ENCODE measurements at places on chromosomes 1 and 21.

GRCh38 chr1:11314959-11315358 is 42.0 kb downstream of the UBIAD1 start:
- no peak for DNase-seq

DNA sequence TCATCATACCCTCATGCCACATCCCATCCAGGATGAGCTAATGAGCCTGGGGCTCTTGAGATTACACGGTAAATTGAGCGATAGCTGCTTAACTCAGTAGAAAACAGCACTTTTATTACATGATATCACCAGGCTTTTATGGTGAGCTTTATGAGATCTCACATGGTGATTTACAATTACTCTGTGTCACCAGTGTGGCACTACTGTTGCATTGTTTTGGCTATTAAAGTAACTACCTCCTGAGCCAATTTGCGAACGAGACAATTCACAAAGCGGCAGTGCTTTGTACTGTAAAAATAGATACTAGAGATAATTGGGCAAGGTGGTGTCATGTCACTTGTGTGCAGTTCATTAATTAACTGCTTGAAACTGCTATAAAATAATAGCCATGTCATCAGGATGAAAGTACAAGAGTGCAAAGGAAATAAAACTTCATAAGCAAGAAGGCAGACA is 767.7 kb upstream of the ADGRL2 start:
- DNase-seq = no peak

DNA sequence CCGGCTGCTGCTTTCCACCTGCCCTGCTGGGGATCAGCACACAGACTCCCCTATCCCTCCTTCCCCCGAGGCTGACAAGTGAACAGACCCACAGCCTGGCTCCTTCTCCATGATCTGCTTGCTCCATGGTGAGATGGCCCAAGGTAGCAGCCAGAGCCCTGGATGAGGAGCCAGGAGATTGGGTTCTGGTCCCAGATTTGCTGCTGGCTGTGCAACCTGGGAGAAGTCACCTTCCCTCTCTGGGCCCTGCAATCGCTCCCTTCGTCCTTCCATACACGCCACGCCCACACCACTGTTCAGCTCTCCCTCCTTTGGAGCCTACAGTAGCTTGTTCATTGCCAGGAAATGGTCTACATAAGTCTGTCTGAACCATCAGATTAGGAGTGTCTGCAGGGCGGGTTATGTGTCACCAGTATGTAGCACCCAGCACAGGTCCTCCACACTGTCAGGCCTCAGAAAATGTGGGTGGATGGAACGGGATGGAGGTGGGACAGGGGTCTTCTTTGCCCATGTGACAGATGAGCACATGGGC is 9.2 kb upstream of the EPHA8 start:
- peak; percentile 26 for DNase-seq

- peak; percentile 15 for DNase-seq
Measured at GRCh38 chr1:71698186-71698585, 584.2 kb downstream of the NEGR1 start.

DNA sequence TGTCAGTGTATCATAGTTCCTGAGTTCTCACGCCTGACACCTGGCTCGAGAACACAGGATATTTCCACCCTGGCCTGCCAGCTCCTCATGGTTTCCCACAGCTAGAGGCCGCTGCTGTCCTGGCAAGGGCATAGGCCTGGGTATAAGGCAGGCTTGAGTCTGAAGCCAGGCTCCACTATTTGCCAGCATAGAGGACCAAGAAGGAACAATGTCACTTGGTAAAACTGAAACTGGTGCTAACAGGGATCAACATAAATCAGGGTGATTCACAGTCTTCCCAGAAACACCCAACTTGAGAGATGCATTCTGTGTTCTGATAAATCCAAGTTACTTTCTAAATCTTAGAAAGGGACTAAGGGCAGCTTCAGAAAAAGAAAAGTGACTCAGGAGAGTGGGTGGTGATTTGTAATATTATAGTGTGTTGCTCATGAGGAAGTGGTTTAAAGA is 6.9 kb upstream of the S100A2 start:
- DNase-seq = peak; percentile 90

- DNase-seq = no peak
Measured at GRCh38 chr1:183270541-183271141, 84.6 kb downstream of the LAMC2 start.

DNA sequence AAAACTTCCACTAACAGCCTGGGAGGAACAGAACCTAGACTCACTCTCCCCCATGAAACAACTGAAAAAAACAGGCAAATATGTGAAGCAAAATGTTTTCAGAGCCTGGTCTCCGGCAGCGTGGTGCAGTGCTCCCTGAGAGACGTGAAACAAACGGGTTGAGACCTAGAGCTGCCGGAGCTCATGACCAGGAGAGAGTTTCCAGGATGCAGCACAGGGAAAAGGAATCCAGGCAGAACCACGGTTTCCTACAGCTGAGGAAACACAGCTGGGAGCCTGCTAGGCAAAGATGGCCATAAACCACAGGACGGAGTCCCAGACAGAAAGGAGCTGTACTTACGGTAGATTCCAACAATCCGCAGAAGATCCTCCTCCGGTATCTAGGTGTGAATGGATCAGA is 20.2 kb upstream of the SLC19A1 start:
- no peak for DNase-seq

DNA sequence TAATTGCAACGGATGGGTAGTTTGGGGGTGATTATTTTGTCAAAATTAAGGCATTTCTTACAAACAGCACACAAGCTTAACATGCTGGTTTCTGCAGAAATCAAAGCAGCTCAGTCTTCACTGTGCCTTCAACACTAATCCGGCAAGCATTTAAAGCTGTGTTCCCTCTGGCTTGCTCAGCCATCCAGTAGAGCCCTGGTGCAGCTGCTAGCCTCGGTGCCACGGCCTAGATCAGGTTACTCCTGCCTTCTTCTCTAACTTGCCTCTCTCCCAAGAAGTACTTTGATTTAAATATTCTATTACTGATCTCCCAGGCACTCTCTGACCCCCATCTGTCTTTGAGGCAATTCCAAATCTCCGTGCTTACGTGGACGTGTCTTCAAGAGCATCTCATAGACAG is 85.6 kb downstream of the GREM2 start:
- no peak for DNase-seq

DNA sequence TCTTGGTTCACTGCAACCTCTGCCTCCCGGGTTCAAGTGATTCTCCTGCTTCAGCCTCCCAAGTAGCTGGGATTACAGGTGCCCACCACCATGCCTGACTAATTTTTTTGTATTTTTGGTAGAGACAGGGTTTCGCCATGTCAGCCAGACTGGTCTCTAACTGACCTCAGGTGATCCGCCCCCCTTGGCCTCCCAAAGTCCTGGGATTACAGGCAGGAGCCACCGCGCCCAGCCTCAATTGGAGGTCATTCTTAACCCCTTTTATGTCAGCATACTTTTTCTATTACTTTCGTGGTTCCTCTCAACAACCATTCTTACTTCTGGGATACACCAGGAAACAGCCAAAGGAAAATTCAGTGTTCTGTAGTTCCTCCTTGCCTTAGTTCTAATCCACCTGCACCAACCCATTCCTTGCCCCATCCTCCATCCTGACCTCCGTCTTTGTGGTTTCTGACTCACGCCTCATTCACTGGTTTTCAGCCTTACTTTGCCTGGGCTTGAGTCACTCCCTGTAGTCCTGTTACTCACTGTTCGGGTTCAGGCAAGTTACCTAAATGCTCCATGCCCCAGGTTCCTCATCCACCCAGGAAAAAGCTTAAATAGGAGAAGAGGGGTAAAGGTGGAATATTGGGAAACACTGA is 12.9 kb upstream of the BCL10 start:
- DNase-seq = no peak

GRCh38 chr1:50980505-50980904 is 10.5 kb downstream of the CDKN2C start:
- DNase-seq = no peak

DNA sequence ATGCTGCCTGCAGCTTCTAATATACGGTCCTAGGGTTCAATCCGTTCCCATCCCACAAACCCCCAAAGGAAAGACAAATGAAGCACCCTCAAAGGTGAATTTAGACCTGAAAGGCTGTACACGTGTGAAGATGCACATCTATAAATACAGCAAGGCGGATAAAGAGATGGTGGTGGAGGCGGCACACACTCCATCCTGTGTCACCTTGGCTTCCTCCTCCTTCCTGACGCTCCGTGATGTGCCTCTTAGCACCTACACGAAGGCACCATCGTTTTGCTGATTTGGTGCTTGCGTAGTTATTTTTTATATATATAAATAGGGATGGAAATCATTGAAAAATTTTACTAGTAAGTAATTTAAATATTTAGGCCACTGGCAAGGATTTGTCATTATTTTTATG is 359.4 kb downstream of the NPHP4 start:
- DNase-seq = no peak

DNA sequence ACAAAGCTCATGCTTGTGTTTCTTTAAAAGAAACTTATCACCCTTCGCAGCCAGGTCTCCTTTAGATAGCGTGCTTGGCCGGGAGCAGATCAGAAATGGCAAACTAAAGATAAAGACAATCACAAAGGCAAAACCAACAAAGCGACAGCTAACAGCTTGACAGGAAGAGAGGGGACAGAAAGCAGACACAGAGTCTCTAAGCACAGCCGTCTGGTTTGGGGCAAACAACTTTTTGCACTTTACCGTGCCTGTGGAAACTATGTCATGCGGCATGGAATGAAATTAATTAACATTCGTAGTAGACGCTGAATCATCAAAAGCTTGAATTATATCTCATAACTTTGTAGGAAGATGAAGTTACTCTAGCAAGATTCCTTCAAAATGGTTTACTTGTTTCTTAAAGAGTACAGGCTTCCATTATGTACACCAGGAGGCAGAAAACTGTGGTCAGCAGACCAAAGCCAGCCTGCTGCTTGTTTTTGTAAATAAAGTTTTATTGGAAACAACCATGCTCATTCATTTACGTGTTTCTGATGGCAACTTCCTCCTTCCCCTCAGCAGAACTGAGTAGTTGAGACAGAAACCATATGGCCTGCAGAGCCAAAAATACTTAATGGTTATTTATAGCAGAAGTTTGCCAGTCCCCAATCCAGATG is 183.2 kb downstream of the KIF26B start:
- peak; percentile 85 for DNase-seq

GRCh38 chr1:100034470-100034869 is 64.7 kb downstream of the SLC35A3 start:
- DNase-seq = peak; percentile 77

GRCh38 chr1:246383239-246383589 is 123.9 kb downstream of the SMYD3 start:
- DNase-seq = no peak

DNA sequence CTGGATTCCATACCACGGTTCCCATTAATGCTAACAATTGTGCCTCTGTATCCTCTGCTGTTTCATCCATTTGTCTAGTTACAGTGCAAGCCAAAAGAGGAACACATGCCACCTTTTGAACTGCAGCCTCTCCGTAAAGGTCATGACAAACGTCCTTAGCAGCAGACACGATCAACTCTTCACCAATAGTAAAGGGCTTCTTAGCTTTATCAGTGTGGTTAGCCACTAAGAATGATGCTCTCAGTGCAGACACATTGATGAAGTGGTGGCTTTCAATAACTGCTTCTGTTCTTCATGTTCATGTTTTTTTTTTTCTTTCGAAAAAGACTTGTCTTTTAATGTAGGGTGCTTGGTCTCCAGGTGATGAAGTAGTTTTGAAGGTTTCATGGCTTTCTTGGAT is 14.3 kb downstream of the XPR1 start:
- no peak for DNase-seq
